GM06990 (cell line): ENCODE measurements at places on chromosomes 5 and 9.
A peak's percentile ranks its signal among the peaks of the same experiment; 100 is the strongest.

DNA sequence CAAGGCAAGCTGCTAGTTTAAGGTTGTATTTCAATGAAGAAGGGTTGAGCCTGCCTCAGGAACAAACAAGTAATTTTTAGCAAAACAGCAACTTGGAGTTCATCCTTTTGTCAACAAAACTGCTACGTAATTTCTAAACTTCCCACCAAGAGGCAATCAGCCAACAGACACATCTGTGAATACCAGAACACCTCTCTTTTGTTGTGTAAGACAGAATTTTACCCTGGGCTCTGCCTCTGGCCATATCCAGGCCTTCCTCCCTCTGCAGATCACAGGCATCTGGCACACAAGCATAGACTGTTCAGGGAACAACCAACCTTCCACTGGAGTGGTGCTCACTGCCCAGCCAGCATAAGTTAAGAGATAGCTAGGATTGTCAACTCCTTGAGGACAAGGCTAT, 409.0 kb downstream of the SPOCK1 start:
- DNase-seq: no peak

GRCh38 chr5:134905246-134905996, 490 bp downstream of the PCBD2 start:
- no peak for DNase-seq

- DNase-seq: no peak
Observed at GRCh38 chr5:120207129-120207528, 257.0 kb upstream of the PRR16 start.

- no peak for DNase-seq
Observed at GRCh38 chr9:95502248-95502647, 14.5 kb downstream of the PTCH1 start.

- no peak for DNase-seq
Observed at GRCh38 chr5:101539315-101539714, 636.2 kb upstream of the ST8SIA4 start.

GRCh38 chr5:179699616-179700237, 960 bp downstream of the CANX start:
- peak; percentile 8 for DNase-seq

DNA sequence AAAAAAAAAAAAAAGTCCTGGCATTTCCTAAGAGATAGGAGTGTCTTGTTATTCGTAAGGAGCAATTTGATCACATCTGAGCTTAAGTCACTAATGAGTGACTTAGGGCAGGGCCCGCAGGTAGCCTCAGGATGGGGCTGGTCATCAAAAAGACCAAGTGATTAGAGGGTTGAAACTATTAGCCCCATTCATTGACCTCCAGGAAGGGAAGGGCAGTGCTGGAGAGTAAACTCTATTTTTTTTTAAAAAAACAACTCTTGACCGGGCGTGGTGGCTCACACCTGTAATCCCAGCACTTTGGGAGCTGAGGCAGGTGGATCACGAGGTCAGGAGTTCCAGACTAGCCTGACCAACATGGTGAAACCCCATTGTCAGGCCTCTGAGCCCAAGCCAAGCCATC, 46.2 kb upstream of the IQGAP2 start:
- no peak for DNase-seq

GRCh38 chr9:69768716-69769115, 8.9 kb upstream of the PTAR1 start:
- no peak for DNase-seq

DNA sequence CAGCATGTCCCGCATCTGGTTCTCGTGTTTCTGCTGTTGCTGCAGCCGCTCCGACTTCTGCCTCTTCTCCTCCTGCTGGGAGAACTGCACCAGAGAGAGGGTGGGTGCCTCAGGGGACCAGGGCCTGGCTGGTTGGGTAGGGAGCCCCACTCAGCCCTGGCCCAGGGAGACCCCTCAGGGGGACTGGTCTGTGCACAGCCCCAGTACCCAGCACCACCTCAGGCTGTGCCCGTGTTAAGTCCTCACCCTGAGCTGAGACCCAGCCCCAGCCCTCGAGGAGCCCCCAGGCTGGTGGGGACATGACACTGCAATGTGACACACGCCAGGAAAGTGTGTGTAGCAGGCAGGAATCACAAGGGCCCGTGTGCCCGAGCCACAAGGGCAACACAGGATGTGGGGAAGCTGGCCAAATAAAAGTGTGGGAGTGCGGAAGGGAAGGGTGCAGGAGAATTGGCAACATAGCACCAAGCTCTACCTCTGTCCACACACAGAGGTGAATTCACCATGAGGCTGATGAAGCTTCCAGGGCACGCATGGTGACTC, 48.2 kb upstream of the FBXW11 start:
- no peak for DNase-seq

GRCh38 chr9:108434036-108434435, 421.8 kb downstream of the ACTL7B start:
- no peak for DNase-seq
